NCI-H446 (cell line): ENCODE measurements at places on chromosomes 3 and 15.

- DNase-seq: no peak
Observed at GRCh38 chr3:197514786-197515355, 40.9 kb downstream of the BDH1 start.

DNA sequence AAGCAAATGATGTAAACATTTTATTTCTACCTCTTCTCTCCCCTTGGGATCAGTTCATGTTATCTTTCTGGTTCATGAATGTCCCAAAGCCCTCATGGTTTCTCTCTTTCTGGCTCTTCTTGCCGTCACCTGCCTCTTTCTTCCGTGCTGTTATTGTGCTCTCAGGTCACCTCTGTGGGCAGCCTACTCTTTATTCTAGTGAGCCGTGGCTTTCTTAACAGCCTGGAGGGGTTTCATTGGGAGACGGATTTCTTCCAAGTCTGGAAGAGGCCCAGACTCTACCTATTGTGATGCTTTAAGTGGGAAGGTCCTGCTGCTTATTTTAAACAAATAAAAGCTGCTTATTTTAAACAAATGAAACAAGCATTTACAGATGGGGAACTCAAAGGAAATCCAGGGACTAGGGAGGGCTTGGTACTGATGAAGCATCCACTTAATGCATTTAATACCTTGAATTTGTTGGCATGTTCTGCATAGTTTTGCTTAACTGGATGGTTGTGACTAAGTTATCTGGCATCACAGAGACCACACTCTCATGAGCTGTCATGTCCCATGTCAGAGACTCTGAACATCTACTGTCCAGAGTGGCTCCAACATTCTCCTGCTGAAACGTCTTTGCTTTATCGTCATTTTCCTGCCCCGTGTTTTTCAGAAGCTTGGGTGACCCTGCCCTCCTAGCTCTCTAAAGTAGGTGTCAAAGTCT, 443.3 kb downstream of the GABRG3 start:
- DNase-seq: no peak

- no peak for DNase-seq
Observed at GRCh38 chr15:90563463-90563862, 33.7 kb downstream of the CRTC3 start.

DNA sequence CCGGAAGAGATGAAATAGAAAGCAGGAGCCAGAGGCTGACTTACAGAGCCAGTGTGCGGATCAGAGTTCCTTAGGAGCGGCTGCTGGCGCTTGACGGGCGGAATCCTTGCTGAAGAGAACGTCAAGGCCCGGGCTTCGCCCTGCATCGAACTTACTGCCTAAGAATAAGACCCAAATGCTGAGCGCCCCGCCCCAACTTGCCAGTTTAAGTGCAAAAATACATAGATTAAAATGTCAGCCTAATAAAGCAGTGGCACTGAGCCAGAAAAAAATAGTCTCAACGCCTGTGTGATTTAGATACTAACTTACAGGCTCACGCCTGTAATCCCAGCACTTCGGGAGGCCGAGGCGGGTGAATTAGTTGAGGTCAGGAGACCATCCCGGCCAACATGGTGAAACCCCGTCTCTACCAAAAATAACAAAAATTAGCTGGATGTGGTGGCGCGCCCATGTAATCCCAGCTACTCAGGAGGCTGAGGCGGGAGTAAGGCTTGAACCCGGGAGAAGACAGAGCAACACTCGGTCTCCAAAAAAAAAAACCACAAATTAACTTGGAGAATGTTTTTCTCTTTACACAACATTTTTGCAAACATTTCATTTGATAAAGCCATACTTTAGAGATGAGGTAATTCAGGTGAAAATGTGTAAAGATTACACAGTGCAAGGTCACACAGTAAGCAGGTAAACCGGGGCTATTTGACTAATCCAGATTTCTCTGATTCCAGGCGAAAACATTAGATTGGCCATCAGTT, 1.2 kb upstream of the UBP1 start:
- DNase-seq: no peak

GRCh38 chr3:158158969-158159368, 49.1 kb downstream of the RSRC1 start:
- no peak for DNase-seq
